Adipose tissue (tissue), 3 donors: ENCODE measurements at places on chromosomes 6 and 20. TPM values are rescaled to one million over a fixed set of nuclear protein-coding genes. Genes with fewer than 3 reads are reported as not detected.

SUMO4 gene
- polyA plus RNA-seq = not detected

DCBLD1 gene
- 4.2 TPM for polyA plus RNA-seq

GPR63 gene
- 0.34 TPM for polyA plus RNA-seq

SGK2 gene
- 16.5 TPM for polyA plus RNA-seq

LY6G5B gene
- 4.8 TPM for polyA plus RNA-seq

C6orf52 gene
- 1.9 TPM for polyA plus RNA-seq

CYP21A2 gene
- polyA plus RNA-seq = 2.1 TPM

ZNF76 gene
- 25.9 TPM for polyA plus RNA-seq

GUCA1A gene
- polyA plus RNA-seq = not detected

PLAGL2 gene
- polyA plus RNA-seq = 2.5 TPM

RNF8 gene
- polyA plus RNA-seq = 12.9 TPM

FOXC1 gene
- polyA plus RNA-seq = 7.3 TPM

FAM83C gene
- polyA plus RNA-seq = not detected
